Stimulated activated CD8-positive, alpha-beta memory T cell treated with anti-CD3 and anti-CD28 coated beads, Interleukin-4, amount 100 ng/mL, for 24 hours (primary cell): ENCODE measurements at places on chromosomes 11 and 22.
A peak's percentile ranks its signal among the peaks of the same experiment; 100 is the strongest.

DNA sequence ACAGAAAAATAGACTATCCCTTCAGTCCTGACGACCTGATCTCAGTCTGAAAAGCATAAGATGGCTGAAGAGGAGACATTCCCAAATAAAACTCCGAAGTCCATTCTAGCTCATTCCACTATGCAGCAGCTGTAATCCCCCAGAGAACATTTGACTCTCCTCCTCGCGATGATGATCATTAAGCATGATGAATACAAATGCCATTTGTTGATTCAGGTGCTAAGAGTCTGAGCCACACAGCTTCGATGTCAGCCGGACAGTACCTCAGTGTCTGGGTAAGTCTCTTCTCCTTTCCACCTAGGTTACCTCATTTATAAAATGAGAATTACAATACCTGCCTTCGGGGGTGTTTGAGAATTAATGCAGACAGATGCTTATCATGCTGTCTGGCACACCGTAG, 94.8 kb downstream of the TENM4 start:
- DNase-seq = no peak

DNA sequence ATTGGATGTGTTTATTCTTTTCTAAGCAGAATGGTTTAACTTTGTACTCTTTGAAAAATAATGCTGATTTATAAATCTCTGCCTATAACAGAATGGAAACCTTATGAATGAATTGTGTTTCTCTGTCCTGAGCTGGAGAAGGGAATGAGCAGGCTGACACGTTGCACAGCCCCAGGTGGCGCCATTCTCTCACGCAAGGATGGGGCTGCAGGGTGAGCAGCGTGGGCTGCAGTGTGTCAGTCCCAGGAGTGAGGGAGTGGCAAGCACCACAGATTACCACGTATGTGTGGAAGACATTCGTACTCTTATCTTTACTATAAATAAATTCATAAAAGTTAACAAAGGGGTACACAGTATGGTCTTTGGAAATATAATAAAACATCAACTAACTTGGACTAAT, 33.4 kb downstream of the FDX1 start:
- DNase-seq = peak; percentile 10

DNA sequence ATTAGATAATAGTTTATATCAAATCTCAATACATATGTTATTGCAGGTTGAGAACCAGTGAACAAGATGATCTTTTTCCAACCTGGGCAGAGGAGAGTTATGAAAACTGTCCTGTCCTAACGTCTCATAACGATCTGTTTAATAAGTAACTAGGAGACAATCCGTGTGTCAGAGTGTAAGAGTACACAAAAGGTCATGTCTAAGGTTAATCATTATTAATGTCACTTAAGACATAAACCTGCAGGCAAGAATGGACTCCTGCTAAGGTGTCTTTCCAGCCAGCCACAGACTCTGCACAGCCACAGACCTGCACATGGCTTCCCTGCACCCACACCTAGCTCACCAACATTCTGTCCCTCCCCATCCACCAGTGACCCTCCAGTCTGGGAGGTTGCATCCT, 10.1 kb downstream of the SLC5A4 start:
- DNase-seq = no peak

- no peak for DNase-seq
Measured at GRCh38 chr22:31567702-31568101, 71.4 kb downstream of the SFI1 start.

- DNase-seq = no peak
Measured at GRCh38 chr11:38182126-38182866, 1584.3 kb upstream of the RAG2 start.

GRCh38 chr11:111510311-111510710, 1.9 kb downstream of the BTG4 start:
- DNase-seq = no peak

DNA sequence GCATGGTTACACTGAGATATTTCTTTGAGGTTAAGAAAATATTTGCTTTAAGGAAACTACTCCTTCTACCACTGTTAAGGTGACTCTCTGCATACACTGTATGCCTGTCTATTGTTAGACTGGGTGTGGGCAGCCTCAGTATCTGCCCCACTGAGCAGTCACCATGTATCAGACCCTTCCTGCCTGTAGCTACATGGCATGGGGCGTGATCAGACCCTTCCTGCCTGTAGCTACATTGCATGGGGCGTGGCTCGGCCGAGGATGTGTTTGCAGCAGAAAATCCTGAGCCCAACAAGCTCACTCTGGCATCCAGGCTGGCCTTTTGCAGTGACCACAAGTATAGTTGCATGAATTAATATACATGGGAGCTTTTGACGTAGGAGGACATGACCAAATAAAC, 669.4 kb downstream of the OPCML start:
- no peak for DNase-seq

DNA sequence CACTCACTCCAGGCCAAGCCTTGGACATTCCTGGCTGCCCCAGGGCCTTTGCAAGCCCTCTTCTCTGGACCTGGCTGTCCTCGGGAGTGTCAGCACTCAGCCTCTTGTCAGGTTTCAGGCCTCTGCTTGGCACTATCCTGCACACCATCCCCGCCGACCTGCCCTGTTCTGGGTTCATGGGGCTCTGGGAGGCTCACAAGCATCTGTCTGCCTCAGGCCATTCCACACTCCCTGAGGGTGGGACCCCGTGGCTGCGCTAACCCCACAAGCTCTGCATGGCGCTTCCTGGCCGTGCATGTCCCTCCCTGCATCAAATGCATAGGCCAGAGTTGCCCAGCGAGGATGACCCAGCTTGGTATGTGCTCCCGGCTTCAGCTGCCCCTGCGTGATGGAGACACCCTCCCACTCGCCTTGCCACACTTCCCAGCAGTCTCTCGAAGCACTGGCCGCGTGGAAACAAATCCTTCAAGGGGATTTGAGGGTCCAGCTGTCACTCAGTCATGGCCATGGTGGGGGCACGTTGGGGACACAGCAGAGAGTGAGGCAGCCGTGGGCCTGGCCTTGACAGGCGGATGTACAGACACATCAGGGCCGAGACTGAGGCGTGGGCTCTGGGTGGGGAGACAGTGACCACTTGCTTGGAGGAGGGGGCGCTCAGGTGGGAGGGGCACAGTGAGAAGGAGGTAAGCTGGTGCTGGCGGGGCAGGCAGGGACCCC, 87.3 kb downstream of the KCNQ1 start:
- DNase-seq = no peak

DNA sequence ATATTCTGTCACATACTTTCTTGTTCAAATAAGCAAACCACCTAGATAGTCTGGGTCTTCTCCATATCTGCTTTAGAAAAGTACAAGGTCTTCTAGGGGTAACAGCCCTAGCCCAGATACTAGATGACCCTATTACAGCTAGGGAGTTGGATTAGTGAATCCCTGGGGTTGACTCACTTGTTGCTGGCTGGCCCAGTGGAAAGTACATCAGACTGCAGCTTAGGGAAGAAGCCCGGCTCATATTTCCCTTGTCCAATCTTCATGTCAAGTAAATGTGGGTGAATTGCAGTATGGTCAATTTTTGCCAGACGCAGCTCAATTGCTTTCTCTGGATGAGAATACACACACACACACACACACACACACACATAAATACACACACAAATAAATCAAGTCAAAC, 79.1 kb upstream of the SCUBE2 start:
- DNase-seq = no peak

- no peak for DNase-seq
Measured at GRCh38 chr11:35810045-35810645, 133.7 kb upstream of the LDLRAD3 start.

- DNase-seq = no peak
Measured at GRCh38 chr11:65290448-65291165, 24.1 kb upstream of the CDC42EP2 start.

GRCh38 chr11:14378171-14378570, 19.2 kb upstream of the RRAS2 start:
- DNase-seq = no peak

GRCh38 chr11:70541176-70541575, 142.8 kb downstream of the CTTN start:
- DNase-seq = no peak

- DNase-seq = no peak
Measured at GRCh38 chr22:40210818-40211217, 33.1 kb downstream of the TNRC6B start.

DNA sequence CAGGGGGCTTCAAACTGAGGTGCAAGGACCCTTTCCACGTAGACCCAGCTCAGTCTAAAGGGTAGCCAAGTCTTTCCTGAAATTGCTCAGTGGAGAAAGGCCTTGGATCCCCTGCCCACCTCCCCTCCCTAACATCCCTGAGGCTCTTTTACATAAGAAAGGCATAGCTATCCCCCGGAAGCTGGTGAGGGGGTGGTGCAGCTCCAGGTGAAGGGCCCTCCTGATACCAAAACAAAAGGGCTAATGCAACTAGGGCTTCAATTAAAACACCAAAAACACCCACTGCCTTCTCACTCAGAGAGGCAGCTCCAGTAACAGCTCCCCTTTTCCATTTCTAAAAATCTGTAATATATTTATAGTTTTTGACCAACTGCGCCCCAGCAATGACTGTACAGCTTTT, 5.8 kb downstream of the SHANK2 start:
- DNase-seq = no peak

GRCh38 chr11:105979997-105980703, 41.9 kb downstream of the MSANTD4 start:
- DNase-seq = no peak

GRCh38 chr22:29251981-29252911, 15.5 kb downstream of the RHBDD3 start:
- no peak for DNase-seq

DNA sequence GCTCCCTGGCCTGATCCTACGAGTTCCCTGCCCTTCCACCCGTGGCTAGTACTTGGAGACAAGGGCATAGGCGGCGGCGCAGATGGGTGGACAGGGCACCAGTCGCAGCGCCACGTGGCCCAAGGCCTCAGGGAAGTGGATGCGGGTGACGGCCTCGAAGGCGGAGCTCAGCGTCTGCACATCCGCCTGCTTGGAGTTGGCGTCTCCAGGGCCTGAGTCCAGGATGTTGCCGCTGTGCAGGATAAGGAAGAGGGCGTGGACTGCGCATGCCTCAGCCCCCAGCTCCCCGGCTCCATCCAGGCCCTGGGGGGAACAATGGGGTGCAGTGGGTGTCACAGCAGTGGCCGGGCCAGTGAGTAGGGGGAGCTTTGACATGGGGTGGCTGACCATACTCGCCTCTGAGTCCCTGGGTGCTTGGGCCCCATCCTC, 6.6 kb downstream of the PITPNM1 start:
- no peak for DNase-seq

DNA sequence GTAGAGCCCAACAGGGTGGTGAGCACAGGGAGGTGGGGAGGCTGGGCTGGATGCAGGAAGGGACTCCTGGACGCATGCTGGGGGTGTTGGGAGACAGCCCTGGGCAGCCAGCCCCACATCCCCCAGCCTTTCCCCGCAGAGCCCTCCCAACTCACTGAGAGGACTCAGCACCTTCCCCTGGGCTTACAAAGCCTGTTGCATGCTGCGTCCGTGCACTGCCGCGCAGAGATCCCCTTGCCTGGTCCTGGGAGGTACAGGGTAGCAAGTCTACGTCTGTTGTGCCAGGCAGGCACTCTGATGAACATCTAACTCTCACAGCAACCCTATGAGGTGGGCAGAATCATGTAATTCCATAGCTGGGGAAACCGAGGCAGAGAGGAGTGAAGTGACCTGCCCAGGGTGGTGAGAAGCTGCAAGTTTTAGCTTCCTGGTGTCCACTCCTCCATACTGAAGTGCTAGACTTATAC, 33.9 kb upstream of the TCF20 start:
- DNase-seq = no peak

GRCh38 chr22:46125816-46126765, 24.2 kb upstream of the PPARA start:
- DNase-seq = no peak

- no peak for DNase-seq
Measured at GRCh38 chr11:61139387-61139786, 21.8 kb downstream of the VPS37C start.

GRCh38 chr11:71489311-71490043, 36.5 kb downstream of the NADSYN1 start:
- peak; percentile 35 for DNase-seq

DNA sequence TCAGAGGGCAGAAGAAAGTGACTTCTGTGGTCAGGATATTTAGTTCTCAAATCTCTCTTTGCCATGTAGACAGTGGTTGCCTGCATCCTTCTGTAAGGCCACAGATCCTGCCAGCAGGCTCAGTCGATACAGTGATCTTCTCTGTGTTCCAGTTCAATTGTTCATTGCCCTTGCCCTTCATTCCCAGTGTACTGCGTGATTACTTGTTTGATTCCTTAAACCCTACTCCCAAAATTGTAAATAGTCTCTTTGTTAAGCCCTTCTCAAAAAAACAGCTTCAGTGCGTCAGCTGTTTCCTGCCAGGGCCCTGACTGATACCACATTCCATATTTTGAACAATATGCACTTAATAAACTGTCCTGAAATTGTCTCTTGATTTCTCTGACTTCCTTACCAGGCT, 9.3 kb upstream of the TYR start:
- no peak for DNase-seq

DNA sequence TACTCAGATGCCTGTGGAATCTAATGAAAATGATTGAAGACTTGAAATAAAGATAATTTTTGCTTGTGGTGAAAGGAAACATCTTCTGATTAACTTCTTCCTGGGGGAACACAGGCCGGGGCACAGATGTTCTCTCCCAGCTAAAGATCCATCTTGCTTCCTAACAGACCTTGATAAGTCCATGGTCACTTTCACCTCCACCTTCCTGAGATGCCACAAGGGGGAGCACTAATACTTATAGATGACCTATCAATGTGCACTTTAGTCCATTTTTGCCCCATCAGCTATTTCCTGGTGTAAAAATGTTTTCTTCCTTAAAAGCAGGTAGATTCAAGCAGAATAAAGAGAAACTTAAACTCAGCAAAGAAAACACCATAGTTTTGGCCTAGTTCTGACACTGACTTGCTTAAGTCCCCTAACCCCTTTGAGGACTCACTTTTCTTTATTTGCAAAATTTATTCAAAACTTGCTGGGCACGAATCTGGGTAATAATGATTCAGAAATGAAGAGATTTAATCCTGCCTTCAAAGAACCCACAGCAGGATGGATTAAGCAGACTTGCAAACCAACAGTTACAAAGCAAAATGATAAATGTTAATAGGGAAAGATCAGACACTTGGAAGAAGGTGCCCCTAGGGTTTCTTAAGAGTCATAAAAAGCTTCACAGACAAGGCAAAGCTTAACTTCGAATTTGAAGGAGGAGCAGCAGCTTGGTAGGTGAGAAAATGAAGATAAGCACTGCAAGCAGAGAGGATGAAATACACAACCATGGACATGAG, 158.7 kb downstream of the RAB38 start:
- DNase-seq = peak; percentile 15
